ENCODE measurements at places on chromosomes 1 and 21.
A peak's percentile ranks its signal among the peaks of the same experiment; 100 is the strongest.

GRCh38 chr21:17726047-17726829, 92.9 kb downstream of the C21orf91 start:
- DNase-seq, result no peak

DNA sequence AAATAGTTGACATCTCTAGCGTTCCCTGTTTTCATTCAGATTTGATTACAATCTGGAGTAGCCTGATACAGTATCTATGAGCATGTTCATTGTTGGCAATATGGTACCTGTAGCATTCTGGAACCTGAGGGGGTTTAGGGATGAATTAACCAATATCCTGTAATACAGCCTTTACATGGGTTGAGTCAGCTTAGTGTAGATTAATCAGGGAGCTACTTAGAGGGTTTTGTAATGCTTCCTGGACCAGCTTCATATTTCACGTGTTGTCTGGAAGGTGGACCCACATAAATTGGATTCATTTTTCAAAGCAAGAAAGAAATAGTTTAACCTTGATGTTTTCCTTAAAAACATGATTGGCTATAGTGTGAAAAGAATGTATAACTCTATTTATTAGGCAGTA, 3.6 kb downstream of the OTUD3 start:
- DNase-seq, result no peak

DNA sequence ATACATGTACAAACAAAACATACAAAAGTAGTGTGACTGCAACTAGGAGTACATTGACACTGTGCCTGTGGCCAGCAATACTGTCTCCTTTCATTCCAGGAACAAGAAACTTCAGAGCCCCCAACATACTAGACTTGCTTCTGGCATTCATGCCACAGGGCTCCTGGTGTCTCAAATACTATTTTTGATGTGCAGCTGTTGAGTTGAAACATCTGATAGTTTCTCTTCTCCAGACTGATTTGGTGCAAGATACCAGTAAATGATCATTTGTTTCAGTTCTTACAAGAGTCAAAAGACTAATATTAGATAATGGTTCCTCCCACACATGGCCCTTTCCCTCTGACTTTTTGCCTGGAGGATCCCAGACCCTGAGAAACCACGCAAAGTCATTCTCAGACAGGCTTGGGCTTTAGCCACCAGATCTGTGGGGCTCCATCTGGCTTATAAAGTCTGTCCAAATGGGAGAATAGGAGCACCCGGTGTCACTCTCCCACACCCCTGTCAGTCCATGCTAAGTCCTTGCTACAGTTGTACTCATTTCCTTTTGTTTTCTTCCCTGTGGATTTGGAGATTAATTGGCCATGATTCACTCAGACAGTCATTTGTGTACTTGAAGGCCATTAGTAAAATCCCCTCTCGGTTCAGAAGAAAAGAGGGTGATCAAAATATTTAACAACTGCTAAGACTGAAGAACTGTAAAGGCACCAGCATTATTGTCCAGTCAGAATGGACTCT, 163.5 kb upstream of the RUNX1 start:
- no peak for DNase-seq

- no peak for DNase-seq
These were observed 178.2 kb downstream of the DSCAM start for GRCh38 chr21:40668555-40669275.

GRCh38 chr1:203040513-203041275, 14.4 kb downstream of the PPFIA4 start:
- DNase-seq, result no peak

DNA sequence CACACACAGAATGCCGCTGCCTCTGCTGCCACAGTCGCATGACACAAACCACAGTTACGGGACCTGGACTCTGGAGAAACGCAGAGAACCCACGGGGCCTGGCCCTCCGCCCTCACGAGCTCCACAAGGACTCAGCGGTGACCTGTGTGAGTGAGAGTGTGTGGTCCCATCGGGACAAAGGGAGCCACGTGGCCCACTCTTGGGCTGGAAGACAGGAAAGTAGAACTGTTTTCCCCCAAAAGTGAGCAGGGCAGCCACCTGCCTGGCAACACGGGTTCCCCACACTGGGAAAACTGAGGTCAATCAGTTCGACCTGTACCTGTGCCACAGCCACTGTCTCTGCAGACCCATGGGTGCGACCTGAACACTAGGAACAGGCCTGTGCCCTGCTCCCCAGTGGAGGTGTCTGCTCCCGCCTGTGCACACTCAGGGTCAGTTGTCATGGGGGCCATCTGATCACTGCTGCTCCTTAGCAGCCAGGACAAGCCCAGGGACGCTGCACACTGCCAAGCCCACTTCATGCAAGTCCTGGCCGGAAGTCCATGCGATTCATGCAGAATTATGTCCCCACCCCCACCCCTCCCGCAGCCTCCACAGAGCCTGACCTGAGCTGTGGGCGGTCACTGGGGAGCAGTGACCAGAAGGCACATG, 54.4 kb upstream of the ADARB1 start:
- no peak for DNase-seq

- DNase-seq, result no peak
These were observed 489.3 kb upstream of the VAMP3 start for GRCh38 chr1:7281821-7282220.

DNA sequence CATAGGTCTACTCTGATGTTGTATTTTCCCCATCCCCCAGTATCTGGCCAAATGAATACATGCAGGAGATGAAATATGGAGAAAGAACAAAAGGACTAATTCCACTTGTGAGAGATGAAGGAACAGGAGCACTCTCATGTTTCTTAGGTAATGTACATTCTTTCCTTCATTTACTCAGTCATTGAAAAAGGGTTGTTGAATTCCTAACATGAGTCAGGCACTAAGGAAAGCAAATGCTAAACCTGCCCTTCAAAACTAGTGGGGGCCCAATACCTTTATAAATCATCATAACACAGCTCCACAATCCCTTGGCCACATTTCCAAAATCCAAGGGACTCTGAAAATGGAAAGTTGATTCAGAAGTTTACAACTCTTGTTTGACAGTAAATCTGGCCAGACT, 94.3 kb downstream of the DIRAS3 start:
- no peak for DNase-seq

- no peak for DNase-seq
These were observed 1328.6 kb downstream of the MRPL39 start for GRCh38 chr21:24278711-24279110.

GRCh38 chr1:41315871-41316270, 45.4 kb upstream of the FOXO6 start:
- no peak for DNase-seq

DNA sequence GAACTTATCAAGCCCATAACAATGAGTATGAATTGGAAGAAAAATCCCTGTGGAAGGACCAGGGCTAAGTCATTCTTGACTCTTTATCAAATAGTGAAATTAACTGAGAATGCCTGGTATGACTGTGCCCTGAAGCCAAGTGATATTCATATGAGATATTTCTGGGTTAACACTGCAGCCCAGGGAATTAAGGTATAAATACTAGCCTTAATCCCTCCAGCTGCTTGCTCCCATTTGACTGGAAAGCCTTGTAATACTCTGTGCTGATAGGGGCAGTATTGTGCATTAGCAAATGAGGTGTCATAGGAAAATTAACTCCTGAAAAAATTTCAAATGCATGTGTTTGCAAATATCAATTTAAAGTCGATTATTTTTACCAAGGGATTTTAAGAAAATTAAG, 568.8 kb downstream of the LMO4 start:
- peak; percentile 42 for DNase-seq

DNA sequence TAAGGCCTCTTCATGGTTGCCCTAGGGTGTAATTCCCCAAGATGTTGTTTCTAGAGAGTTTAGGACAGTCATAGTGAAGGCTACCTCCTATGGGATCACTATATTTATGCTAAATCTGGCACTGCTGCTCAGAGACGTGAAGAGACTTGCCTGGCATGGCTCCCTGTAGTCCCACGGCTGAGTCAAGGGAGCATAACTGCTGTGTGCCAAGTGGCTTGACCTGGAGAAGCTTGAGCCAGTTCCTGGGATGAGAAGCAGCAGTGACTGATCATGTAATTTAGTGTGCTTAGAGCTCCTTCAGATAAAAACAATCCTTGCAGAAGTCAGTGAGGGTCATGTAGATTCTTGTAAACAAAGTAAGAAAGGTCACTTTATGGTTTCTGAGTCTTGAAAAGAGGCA, 68.9 kb upstream of the TSPAN2 start:
- DNase-seq, result no peak

GRCh38 chr1:38848071-38848470, 11.5 kb downstream of the RRAGC start:
- no peak for DNase-seq

DNA sequence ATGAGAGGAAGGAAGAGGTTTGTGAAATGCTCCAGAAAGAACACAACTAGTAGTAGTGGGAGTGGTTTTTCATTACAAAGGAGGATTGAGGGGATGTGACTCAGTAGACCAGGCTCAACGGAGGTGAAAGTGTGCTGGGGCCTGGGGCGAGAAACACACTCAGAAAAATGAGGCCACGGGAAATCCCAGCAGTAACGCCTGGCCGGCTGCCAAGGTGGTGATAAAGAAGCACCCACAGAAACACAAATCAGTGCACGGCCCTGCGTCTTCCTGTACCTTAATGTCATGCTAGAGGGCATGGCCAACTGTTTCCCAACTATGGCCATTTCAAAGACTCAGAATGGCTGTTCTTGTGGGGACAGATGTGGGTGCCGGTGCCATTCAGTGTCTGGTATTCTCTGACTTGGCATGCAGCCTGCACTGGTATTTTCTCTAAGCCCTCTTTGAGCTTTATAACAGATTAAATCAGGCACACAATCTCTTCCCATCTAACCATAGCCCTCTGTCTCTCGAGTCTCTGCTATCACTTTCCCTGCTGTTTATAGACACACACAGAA, 38.2 kb downstream of the URB2 start:
- DNase-seq, result no peak

DNA sequence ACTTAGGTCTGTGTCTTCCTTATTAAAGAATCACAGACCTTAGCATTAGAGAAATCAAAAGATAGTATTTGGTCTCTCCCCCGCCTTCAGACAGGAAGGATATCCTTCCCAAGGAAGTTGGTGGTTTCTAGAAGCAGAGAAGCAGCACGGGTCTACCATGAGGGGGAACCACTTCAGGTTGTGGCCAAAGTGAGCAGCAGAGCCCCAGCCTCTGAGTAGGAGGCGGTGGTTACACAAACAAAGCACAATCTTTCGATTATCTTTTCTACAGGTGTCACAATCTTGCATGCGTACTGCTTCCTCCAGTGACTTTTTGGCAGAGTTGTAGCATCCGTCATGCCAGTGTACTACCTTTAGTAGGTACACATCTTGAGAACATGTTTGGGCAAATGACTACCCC, 8.8 kb downstream of the PGLYRP4 start:
- no peak for DNase-seq

Data from NCI-H524 (cell line).